ENCODE measurements at places on chromosomes 6 and 20. TPM values are rescaled to one million over a fixed set of nuclear protein-coding genes. Genes with fewer than 3 reads are reported as not detected.

DNA sequence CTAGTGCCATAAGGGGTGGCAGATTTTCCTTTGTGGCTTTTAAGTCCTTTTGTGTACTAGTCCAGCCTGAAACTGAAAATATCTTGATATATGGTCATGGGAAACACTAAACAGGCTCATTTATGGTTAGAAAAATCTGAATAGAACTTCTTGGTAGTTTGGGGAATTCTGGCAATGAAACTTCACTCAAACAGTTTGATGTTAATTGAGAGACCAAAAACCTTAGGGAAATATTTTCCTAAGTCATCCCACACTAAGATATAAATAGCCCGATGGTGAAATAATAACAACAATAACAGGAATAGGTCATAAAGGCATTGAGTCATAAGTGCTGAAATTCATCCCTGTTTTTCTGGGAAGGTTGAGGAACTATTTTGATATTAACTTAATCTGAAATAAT lies 146.2 kb upstream of the SMLR1 start:
- no peak for DNase-seq

DNA sequence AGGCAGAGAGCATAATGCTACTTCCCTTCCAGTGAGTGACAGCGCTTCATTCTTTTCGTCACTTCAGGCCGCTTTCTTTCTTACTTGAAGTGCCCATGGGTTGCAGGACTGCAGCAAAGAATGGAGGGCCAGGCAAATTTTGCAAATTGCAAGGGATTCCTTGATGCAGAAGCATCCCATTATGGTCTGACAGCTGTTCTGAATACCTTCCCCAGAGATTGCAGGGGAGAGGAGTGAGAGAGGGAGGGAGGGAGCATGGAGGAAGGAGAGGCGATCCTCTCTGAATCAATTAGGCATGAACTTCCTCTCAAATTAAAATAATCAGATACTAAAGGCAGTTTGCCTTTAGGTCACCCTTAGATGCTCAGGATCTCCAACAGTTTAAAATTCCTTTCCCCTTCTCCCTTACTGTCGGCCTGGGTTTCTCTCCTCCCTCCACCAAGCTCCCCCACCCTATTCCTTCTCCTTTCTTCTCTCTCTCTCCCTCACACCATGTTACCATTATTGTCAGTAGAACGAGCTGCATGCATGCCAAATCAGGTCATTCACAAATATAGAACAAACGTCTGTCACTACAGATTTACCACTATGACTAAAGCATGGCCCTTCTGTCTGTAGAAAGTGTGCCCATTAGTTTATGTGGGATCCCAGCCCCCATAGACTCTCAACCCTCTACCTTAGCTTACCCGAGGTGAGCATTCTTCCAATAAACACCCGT lies 289.2 kb downstream of the CD83 start:
- DNase-seq = no peak

DNA sequence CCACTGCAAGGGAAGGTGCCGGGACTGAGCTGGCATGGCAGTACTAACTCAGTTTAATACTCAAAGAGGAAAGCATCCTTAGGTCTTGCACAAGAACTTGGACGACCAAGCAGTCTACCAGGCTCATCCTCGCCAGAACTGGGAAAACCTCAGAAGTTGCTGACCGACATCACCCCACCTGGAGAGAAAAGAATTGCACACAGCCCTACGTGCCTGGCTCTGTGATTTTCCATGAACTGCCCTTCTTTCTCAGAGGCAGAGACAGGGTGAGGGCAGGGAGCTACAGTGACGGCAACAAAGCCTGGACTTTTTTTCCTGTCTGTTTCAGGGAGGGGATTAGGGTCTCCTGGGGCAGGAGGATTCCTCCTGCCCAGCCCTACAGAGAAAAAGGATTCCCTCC lies 8.0 kb downstream of the JAG1 start:
- DNase-seq = no peak

DNA sequence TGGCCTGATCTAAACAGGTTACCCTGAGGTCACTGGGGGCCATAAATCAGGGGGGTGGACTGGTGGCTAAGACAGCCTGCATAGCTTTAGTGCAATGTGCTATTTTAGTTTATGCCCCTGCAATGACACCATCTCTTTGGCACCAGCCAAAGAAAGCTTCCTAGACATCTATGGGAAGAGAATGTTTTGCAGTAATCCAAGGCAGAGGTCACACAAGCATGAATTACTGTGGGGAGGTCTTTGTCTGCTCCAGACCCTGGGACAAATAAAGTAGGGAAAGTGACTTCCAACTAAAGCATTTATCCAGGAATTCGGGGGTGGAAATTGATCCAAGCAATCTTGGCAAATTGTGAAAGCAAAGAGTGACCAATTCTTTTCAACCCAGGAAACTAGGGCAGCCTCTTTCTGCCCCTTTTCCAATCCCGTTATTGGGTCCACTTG lies 5.3 kb downstream of the RIPOR2 start:
- DNase-seq = no peak

- DNase-seq = no peak
These were observed 6.4 kb downstream of the CUL9 start for GRCh38 chr6:43188426-43188825.

- DNase-seq = no peak
These were observed 7.8 kb downstream of the BPIFB1 start for GRCh38 chr20:33290852-33291251.

The SLC22A23 gene
- total RNA-seq = 7.6 TPM

The NCOA7 gene
- 15.4 TPM for total RNA-seq

The TSHZ2 gene
- total RNA-seq = 11.6 TPM

The ABHD12 gene
- total RNA-seq = 31.1 TPM
